ENCODE measurements at places on chromosomes 6 and 20. TPM values are rescaled to one million over a fixed set of nuclear protein-coding genes. Genes with fewer than 3 reads are reported as not detected.

- DNase-seq, result no peak
Observed at GRCh38 chr20:6502219-6502618, 265.3 kb upstream of the BMP2 start.

- DNase-seq, result no peak
Observed at GRCh38 chr6:52760105-52760765, 3.0 kb downstream of the GSTA2 start.

- DNase-seq, result no peak
Observed at GRCh38 chr6:150999107-150999506, 133.6 kb downstream of the MTHFD1L start.

DNA sequence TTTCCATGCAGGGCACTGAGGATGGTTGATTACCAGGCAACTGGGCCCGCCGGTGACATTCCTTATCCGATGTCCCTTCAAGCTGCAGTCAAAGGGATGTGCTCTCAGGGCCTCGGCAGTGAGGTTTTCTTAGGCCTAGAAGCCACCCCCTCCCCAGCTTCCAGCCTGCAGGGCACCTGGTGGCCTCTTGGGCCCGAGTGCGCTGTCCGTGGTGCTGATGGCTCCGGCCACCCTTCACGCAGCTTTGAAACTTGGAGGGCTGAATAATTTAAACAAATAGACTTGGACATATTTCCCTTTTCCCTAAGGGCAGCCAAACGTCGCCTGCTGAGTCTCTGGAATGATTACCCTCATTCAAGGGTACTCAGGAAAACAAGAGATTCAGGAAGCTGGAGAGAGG, 8.9 kb upstream of the MLN start:
- peak; percentile 72 for DNase-seq

METTL24 gene
- 0.23 TPM for polyA plus RNA-seq

KCNQ2 gene
- 1.8 TPM for polyA plus RNA-seq

DNA sequence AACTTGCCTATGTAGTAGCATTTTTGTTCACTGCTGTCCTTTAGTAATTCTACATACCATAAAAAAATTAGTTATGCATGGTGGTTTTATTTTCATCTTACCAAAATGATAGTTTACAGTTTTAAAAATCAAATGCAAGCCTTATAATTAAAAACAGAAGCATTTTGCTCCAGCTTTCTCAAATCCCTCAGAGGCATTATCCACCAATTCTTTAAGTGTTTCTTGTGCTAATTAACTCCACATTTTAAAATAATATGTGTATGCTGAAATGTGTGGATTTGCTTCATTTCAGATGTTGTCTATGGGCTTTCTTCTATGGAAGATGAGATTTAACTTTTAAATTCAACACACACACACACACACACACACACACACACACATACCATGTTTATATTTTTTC, 49.3 kb downstream of the PCSK2 start:
- no peak for DNase-seq

Data from hindlimb muscle (tissue), 1 donor.